ENCODE measurements at places on chromosomes 12 and 14.

GRCh38 chr12:131494741-131495524 is 216.0 kb upstream of the SFSWAP start:
- no peak for DNase-seq

- DNase-seq = no peak
These were observed 18.9 kb downstream of the SYNE3 start for GRCh38 chr14:95497561-95498011.

- no peak for DNase-seq
These were observed 703 bp downstream of the NOVA1 start for GRCh38 chr14:26597071-26597588.

- no peak for DNase-seq
These were observed 68.5 kb downstream of the AEBP2 start for GRCh38 chr12:19507823-19508222.

GRCh38 chr14:56195704-56196103 is 77.5 kb downstream of the PELI2 start:
- no peak for DNase-seq

GRCh38 chr12:67327466-67327865 is 58.3 kb downstream of the CAND1 start:
- no peak for DNase-seq

- DNase-seq = no peak
These were observed 425.2 kb downstream of the RPS29 start for GRCh38 chr14:49160983-49161382.

DNA sequence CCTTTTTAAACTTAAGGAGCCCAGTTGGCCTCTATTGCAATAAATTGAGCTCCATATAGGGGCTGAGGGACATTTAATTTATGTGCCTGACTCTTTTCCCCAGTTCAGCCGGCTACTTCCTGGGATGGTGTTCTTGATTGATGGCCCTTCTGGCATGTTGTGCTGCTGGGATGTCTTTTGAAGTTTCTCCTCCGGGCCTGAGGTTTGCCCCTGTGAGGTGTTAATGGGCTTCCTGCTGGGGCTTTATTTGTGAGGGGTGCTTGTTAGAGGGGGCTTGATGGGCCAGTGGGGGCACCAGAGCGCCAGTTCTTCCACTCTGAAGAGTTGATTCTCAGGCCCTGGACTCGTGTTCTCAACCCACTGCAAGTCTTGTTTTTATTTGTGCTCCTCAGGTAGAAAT is 69.6 kb downstream of the CHST11 start:
- no peak for DNase-seq

- no peak for DNase-seq
These were observed 31.8 kb downstream of the BDKRB1 start for GRCh38 chr14:96287856-96288255.

DNA sequence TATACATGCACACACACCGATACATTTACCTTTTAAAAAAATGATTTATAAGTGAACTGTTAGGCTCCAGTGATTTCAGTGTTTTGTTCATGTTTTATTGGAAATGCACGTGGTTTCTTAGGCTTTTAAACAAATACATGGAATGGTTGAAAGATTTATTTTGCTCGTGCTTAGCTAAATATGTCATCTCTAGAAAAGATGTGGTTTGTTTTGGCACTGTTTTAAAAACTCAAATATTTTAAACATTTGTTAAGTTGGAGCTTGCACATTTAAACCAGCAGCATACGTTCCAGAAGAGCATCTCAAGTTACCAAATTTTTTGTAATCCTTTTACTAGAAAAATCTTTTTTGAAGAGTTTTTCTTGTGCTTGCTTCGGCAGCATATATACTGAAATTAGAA is 44.5 kb downstream of the FOXA1 start:
- DNase-seq = peak; percentile 84

GRCh38 chr14:75132382-75133086 is 5.7 kb upstream of the NEK9 start:
- peak; percentile 49 for DNase-seq

DNA sequence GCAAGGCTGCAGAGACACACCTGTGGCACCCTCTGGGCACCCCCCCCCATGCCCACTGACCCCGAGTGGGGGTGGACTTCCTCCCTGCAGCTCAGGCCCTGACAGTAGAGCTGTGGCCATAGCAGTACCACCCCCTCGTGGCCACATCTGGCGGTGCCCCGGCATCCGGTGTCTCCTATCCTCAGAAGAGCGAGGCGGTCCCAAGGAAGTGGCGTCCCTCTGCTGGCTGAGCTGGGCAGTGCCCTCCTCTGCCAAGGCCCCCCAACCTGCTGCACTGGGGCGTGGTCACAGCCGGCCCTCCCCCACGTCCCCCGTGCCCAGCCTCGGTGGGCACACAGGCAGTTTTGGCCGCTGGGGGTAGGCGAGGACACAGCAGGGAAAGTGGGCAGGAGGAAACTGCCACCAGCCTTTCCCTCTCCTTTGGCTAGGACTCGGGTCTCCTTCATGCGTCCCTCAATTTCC is 6.0 kb upstream of the SLC6A12 start:
- no peak for DNase-seq

DNA sequence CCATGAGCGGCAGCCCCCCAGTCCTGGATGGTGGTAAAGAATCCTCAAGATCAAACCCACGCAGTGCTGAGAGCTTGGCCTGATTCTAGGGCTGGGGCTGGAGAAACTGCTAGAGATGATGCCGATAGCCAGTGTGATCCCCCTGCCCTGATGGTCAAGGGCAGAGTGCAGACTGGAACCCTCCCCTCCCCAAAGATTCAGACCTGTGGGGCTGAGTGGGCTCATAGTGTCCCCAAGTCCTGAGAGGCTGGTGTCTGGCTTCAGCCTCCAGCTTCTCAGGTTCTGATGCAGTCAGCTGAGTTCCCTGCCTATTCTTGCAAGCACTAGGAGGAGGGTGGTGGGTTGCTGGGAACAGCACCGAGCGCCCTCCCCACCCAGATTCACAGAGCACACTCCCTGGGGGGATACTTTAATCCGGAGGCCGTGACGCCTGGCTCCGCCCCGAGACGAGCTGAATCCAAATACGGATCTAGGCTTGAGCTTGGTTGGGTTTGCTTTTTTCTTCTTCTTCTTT is 11.9 kb downstream of the RHOF start:
- no peak for DNase-seq

DNA sequence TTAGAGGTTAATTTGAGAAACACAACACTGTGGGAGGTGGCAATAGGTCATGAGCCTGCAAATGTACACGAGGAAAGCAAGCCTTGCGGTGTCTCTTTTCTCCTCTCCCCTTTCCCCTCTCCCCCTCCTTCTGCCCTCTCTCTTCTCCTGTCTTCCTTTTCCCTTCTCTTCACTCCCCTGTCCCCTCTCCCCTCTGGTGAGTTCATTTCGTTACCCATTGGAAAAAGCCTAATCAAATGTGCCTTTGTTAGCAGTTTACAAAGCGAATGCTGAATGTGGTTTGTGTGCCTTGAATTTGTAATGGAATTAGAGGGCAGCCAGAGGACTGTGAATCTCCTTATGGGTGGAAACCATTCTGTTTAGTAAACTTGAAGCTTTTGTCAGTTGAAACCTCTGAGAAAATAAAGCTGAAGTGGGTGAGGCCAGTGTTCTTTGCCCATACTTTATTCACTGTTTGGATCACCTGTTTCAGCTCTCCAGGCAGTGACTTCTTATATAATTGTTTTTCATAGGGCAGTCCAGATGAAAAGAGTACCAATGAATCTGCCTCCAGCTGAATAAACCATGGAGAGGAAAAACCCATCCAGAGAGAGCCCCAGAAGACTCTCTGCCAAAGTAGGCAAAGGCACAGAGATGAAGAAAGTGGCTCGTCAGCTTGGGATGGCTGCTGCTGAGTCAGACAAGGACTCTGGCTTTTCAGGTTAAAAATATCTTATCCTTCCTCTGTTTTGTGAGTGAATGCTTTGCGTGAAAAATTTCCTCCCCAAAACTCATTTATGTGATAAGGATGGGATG is 7.3 kb downstream of the CIPC start:
- DNase-seq = no peak

DNA sequence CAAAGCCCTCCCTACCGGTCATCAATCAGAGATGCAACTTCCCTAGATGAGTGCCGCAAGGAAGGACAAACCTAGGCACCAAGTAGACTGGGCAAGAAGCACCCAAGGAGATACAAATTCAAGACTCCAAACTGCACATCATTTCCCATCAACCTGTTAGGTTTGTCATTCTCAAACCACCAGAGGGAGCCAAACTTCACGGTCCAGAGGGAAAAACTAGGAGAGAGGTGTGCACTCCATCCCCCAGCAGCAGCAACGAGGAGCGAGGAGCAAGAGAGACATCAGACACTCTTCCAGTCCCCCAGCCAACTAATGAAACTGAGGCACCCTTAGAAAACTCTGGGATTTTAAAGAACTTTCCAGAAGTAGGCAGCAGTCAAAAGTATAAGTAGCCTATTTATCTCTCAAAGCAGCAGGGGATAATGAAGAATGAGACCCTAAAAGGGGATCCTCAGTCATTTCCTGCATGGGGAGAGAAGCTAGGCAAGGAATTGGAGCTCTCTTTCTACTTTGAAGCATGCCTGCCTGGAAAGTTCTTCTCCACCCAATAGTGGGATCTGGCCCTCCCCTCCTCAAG is 37.0 kb upstream of the NT5DC3 start:
- DNase-seq = peak; percentile 49

DNA sequence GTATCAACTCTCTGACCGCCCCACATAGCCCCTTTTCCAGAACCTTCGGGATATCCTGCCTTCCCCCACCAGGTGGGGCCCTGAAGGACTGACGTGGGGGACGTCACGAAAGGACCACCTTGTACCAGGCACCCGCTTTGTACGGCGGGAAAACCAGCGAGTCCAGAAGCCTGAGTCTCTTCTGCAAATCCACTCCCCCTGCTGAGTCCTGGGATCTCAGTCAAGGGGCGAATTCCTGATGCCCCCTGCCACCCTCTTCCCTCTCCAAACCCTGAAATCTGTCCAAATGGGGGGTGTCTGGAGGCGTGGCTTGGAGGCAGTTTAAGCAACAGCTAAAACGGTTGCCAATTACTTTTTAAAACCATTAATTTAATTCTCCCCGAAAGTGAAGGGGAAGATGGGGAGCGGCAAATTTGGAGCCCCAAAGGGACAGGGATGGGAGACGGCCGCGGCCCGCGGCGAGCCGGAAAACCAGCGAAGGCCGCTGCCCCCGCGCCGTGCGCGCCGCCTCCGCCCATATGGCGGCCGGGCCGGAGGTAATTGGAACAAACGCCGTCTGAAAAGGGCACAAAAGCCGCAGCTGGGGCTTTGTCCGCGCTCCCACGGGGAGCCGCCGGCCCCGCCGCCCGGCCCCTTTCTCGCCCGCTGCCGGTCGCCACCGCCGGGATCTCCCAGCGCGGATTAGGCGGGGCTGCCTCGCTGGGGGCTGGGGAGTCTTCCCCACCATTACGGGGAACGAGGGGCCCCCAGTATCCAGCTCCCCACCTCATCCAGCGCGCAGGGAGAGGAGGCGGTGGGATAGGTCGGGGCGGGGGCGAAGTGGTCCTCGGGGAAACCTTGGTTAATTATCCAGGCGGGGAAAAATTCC is 6.6 kb downstream of the LHX5 start:
- DNase-seq = no peak

GRCh38 chr12:50922820-50923219 is 29.5 kb upstream of the HIGD1C start:
- peak; percentile 5 for DNase-seq

- no peak for DNase-seq
These were observed 2.8 kb downstream of the TCP11L2 start for GRCh38 chr12:106305376-106305775.

DNA sequence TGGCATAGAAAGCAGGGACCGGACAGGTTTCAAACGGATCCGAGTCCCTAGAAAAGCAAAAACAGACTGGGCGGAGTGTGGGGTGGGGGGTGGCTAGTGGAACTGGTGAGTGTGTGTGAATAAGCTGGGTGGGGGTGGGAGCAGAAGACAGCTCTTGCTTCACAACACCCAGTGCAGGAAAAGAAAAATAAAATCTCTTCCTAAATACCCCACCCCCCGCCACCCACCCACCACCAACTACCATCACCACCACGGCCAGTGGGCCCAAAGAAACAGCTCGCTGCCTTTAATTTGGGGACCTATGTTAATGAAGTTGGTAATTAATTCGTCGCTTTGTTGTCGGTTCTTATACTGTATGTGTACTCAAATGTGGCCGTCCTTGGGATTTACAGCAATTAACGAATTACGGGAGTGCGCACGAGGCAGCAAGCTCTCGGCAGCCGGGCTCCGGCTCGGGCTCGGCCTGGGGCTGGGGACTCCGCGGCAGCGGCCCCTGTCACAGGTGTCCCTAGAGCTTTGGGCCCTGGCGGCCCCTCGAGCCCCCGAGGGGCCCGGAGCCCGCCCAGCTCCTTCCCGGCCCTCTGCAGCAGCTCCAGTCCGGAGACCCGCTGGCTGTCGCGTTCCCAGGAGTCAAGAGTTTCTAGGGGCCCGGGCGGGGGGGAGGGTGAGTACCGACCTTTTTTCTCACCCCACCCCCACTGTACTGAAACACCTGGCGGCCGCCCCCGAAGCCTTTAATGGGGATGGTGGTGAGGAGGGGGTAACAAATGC is 1.5 kb upstream of the OTX2 start:
- no peak for DNase-seq

GRCh38 chr12:22234561-22234960 is 99.9 kb downstream of the ST8SIA1 start:
- DNase-seq = peak; percentile 73

GRCh38 chr12:26746121-26746714 is 86.8 kb downstream of the ITPR2 start:
- DNase-seq = peak; percentile 52
